ENCODE measurements at places on chromosomes 13 and 19. TPM values are rescaled to one million over a fixed set of nuclear protein-coding genes. Genes with fewer than 3 reads are reported as not detected.

DNA sequence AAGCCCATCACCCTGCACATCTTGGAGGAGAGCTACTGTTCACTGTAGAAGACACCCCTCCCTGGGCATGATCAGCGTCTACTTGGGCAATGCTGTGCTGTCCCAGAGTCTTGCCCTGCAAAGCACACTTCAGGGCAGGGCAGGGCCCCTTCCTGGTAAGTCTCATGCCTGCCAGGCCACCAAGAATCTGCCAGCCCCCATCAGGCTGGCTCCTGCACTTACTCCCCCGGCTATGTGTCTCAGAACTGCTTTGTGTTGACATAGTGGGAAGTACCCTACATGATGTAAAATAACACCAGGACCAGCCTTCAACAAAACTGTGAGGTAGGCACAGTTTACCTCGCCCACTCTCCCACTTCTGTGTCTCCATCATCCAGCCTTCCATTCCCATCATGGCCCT lies 27.8 kb upstream of the ATP12A start:
- no peak for DNase-seq

The LILRA2 gene
- total RNA-seq, result not detected

DNA sequence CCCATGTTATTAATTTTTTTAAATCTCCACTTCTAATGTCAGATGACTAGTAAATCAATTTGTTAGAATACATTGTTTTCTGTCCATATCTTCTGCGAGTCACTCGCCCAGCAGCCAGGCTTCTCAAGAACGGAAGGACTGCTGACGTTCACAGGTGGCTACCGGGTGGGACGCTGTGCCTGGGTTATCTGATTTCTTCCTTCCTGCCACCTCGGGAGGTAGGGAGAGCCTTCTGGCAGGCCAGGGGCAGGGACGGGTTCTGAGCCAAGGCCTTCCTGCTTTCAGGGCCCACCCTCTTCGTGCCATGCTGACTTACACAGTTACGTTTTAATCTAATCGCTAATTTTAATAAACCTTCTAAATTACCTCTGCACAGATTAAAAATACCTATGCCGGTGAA lies 7.9 kb upstream of the C1QTNF9 start:
- DNase-seq, result no peak

The TNFRSF19 gene
- total RNA-seq, result 43.5 TPM

The ZNF274 gene
- total RNA-seq, result 30.6 TPM

- DNase-seq, result no peak
Measured at GRCh38 chr19:39631178-39631577, 24.5 kb upstream of the LGALS16 start.

GRCh38 chr13:99426426-99426825 lies 74.8 kb upstream of the TM9SF2 start:
- DNase-seq, result no peak

GRCh38 chr19:14407605-14408484 lies 11.3 kb downstream of the DDX39A start:
- DNase-seq, result no peak

The PABPC3 gene
- 0.29 TPM for total RNA-seq

The ZNF681 gene
- 9.0 TPM for total RNA-seq

DNA sequence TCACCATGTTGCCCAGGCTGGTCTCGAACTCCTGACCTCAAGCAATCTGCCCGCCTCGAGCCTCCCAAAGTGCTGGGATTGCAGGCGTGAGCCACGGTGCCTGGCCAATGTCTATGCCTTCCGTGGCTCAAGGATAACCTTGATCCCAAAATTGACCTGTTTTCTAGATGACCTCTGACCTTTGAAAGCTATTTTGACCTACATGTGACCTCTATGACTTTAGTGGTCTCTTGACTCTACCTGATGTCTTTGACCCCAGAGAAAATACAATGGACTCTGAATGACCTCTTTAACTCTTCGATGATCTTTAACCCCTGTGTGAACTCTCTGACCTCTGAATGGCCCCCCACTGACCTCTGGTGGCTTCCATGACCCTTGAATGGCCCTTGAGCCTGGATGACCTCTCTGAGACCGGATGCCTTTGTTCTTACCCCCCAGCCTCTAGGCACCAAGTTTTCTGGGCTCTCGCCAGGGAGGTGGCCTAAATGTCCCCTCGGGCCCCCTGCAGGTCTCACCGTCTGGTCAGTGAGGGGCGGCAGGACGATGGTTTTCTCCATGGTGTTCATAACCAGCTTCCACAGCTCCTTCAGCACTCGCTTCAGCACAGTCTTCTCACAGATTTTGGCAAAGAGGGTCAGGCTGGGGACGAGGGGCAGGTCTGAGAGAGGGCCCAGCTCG lies 63.7 kb downstream of the UNC13A start:
- DNase-seq, result no peak

GRCh38 chr19:55098716-55099556 lies 18.5 kb downstream of the PPP1R12C start:
- DNase-seq, result no peak
